ENCODE measurements at places on chromosomes 7 and 10.

GRCh38 chr10:103498936-103499638 is 5.6 kb downstream of the NEURL1 start:
- DNase-seq, result no peak

- DNase-seq, result no peak
Observed at GRCh38 chr7:151520419-151521261, 945 bp upstream of the RHEB start.

DNA sequence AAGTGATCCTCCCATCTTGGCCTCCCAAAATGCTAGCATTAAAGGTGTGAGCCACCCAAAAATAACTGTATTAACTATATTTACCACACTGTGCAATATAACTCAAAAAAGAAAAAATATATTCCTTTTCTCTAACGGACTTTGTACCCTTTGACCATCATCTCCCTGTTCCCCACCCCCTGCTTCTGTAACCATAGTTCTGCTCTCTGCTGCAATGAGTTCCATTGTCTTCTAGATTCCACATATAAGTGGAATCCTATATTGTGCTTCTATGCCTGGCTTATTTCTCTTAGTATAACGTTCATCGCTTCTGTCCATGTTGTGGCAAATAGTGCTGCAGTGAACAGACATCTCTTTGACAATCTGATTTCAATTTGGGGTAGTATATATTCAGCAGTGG is 4.2 kb downstream of the TMEM248 start:
- no peak for DNase-seq

DNA sequence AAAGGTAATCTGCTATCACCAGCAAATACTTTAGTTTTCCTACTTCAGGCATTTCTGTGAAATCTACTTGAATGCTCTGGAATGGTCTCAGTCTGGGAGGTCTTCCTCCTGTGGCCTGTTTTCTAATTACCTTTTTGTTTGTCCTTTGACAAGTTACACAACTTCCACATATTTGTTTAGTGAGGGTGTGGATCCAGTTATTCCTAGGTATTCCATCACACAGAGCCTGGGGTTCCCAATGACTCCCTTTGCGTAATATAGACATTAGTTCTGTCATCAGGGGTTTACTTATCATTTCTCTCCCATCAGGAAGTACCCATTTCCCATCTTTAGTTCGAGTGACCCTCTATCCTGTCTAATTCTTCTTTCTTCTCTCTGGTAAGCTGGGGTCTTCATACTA is 28.1 kb upstream of the ELOVL3 start:
- DNase-seq, result no peak

DNA sequence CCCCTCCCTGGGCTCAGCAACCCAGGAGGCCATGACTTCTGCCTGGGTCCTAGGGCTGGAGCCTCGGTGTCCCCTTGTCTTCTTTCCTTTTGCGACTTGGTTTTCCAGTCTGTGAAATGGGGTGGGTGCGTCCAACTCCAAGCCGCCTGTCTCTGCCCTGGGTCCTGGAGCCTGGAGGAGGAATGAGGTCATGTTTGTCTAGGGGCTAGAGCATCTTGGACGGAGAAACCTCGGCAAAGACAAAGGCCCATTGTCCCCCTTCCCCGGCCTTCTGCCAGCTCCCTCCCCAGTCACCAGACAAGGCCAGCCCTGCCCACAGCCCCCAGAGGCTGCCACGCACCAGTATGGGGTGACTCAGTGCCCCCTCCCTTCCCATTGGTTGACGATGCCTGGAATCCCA is 39.8 kb upstream of the ELN start:
- no peak for DNase-seq

- no peak for DNase-seq
Observed at GRCh38 chr7:96989241-96989858, 16.0 kb upstream of the DLX6 start.

- no peak for DNase-seq
Observed at GRCh38 chr7:153413199-153413539, 639.0 kb upstream of the DPP6 start.

- DNase-seq, result no peak
Observed at GRCh38 chr10:14195433-14195832, 135.3 kb downstream of the FRMD4A start.

DNA sequence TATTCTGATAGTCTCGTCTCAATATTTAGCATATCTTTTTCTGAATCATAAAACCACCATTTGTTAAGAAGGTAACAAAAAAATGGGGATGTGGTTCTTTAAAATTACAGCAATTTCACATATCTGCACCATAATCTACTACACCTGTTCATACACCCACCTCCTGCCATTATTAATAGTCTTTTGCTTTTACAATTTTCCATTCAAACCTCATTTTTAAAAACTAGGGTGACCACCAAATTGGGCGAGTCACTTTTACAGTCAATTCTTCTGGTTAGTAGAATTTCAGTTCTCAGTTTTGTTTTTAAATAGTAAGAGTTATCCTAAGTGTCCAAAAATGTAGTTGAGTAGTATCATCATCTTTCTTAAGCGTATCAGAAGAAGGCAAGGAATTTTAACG is 48.4 kb upstream of the GSAP start:
- DNase-seq, result no peak

DNA sequence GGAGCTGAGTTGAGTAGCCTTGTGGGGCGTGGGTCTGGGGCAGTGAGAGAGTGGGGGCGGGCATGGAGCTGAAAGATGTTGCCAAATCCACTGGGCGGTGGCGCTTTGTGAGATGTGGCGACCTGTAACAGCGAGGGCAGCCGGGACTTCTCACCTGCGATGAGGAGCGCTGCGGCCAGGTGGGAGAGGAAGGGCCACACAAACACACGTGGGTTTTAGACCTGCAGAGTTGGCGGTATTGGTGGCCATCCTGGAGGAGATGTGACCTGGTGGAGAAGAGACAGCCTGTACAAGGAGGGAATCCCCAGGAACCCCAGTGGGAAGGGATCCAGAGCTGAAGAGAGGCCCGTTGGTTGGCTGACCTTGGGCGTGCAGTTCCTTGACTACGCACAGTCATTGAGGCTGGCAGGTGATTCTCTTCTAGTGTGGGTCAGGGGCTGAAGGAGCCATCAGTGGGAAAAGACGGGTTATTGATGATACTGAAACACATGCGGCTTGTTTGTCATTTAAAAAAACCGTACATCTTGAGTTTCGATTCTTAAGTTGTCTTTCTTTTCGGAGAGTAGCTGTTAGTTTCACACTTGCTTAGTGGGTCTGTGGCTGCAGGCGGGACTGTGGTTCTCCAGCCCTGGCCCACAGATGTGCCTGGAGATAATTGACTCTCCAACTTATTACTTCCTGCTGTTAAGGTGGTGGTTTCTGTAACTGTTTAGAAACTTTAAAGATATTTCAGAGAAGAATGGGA is 2.4 kb downstream of the CHST12 start:
- DNase-seq, result no peak

DNA sequence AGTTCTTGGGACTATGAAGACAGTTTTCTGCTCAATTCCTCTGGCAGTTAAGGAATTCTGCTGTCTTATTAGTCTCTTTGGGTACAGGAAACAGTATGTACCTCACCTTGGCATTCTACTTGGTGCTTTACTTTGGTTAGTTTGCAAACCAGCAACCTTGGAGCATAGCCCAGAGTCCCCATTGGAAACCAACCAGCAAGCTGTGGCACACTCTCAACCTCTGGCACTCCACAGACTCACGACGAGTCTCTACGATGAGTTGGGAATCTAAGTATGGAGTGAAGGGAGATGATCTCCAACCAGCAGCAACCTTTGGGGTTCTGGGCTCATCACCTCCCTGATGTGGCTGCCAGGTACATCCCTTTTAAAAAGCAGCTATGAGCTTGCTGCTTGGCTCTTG is 43.8 kb downstream of the TPK1 start:
- DNase-seq, result no peak

- DNase-seq, result no peak
Observed at GRCh38 chr7:47143339-47143738, 438.6 kb downstream of the TNS3 start.

DNA sequence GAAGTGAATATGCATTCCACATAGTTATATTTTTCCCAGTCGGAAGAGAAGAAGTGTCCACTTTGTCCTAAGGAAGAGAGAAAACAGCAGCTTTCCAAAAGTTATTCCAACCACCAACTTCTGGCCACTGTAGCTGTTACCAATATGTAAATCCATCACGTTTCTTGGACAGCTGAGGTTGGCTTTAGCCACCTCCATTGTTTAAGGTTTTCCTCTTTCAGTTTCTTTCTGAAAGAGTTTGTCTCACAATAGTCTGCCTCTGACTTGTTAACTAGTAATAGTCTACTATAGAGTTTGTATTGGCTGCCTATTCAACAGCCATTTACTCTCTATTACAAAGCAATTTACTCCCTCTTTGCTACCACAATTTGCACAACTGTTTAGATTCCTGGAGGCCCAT is 457.6 kb upstream of the LRRN3 start:
- DNase-seq, result no peak

All from NCI-H82 (cell line).